ENCODE measurements at places on chromosomes 13 and 19.

- no peak for DNase-seq
These were observed 269.6 kb downstream of the TEX29 start for GRCh38 chr13:111589992-111590391.

DNA sequence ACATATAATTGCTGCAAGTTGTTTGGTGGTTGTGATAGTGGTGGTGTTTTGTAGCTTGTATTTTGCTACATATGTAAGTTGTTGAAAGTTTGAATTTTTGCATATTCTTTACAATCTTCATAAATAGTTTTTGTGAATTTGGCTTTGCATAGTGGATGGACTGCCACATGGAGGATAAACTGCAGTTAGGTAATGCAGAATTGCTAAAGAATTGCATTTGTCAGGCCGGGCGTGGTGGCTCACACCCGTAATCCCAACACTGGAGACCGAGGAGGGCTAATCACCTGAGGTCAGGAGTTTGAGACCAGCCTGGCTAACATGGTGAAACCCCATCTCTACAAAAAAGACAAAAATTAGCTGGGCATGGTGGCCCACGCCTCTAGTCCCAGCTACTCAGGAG is 111.9 kb downstream of the ZAR1L start:
- no peak for DNase-seq

- DNase-seq, result peak; percentile 84
These were observed 149.1 kb downstream of the KLF12 start for GRCh38 chr13:73984949-73985691.

DNA sequence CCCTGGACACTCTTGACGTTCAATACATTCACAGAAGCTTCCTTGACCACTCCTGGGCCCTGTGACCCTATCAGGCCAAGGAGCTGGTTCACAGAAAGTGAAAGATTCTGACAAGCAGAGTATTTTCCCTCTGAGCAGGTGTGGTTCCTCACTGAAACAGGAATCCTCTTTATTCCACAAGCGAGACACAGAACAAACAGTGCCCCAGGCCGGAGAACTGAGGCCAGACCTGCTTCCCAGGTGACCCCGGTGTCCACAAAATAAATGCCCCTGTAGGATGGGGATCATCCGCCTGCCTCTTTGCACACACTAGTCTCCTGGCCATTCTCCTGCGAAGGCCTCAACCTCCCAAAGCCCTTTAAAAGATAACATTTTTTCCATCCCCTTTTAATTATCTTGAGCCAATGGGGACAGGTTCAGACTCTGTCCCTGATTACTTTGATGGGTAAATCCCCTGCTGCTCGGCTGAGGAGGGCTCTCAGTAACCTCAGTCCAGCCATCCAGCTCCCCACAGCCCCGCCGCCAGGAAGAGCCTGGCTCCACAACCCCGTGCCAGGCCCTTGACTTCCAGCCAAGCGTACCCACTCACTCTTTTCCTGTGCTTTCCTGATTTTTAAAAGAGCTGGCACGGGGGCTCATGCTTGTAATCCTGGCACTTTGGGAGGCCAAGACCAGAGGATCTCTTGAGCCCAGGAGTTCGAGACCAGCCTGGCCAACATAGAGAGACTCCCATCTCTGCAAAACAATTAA is 129.1 kb downstream of the FOXO1 start:
- DNase-seq, result no peak

DNA sequence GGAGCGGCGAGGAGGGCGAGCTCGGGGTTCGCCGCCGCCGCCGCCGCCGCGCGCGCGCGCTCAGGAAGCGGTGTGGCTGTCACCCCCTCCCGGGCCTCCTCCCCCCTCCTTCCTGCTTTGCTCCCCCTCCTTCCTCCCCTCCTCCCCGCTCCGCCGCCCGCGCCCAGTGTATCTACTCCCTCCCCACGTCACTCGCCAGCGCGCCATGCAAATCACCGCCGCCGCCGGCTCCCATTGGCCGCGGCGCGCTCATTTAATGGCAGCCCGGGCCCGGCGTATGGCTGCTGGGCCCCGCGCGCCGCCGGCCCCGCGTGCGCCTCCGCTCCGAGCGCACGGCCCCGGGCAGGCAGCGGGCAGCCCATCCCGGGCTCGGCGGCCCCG is 335 bp upstream of the SOX1 start:
- DNase-seq, result peak; percentile 58

GRCh38 chr13:41232578-41233480 is 30.5 kb downstream of the MTRF1 start:
- no peak for DNase-seq

- DNase-seq, result no peak
These were observed 393.2 kb downstream of the DLEU7 start for GRCh38 chr13:50450279-50450678.

GRCh38 chr19:4115050-4115817 is 8.7 kb downstream of the MAP2K2 start:
- DNase-seq, result peak; percentile 24

DNA sequence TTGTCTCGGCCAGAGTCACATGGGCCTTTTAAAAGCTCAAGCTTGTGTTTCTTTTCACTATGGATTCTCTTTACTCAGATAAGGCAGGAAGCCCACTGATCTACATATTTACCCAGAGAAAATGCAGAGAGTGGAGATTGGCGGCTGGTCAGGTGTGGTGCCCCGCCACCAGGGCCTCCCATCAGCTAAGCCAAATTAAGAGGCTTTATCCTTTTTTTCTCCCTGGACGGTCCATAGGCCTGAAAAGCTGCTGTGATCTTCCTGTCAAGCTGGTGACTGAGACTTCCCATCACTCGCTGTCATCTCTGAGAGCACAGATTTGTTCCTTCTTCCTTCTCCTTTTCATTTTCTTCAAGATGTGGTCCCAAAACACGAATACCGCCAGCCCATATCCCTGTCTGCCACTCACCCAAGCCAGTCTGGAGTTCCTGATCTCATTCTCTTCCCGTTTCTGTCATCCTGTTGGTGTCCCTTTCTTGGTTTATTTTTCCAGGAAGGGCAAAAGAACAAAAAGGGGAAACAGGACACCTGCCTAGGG is 1.9 kb downstream of the SAFB start:
- DNase-seq, result no peak

Measured in activated CD4-positive, alpha-beta T cell treated with anti-CD3 and anti-CD28 coated beads for 4 hours (primary cell).